ENCODE measurements at places on chromosomes 5 and 9.

GRCh38 chr5:172389578-172390112, 64.7 kb downstream of the SH3PXD2B start:
- DNase-seq = no peak

- no peak for DNase-seq
These were observed 91.8 kb upstream of the CXCL14 start for GRCh38 chr5:135670588-135670987.

DNA sequence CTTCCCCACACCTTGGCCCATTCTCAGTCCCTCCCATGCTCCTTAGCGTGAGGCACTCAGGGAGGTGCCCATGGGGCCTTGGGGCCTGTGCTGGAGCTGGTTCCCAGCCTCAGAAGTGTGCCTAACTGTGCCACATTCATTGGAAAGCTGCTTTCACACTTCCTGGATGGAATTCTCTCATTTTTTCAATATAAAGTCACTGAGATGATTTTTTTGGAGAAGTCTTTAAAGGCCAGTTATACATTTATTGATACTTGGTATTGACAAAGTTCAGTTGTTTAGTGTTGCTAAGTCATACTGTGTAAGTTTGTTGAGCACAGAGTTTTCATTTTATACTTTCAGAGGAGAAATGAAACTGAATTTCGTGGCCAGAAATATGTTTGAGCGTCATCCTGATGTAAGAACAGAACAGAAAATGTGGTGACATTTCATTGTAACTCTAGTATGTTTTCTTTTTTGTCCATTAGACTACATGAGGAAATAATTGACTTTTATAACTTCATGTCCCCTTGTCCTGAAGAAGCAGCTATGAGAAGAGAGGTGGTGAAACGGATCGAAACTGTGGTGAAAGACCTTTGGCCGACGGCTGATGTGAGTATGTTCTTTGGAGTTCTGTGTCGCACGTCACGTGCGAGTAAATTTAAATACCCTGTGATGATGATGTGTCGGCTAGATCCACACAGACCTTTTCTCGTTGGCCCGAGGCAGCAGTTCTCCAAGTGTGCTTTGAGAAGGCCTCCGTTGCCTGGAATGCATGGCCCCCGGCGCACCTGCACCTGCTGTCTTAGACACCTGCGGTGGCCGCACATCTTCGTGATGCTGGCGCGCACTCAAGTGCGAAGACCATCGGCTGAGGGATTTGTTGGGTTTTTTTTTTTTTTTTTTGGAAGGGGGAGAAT, 24.1 kb downstream of the TENT4A start:
- no peak for DNase-seq

GRCh38 chr5:118007262-118007661, 981.1 kb downstream of the DTWD2 start:
- DNase-seq = peak; percentile 25

DNA sequence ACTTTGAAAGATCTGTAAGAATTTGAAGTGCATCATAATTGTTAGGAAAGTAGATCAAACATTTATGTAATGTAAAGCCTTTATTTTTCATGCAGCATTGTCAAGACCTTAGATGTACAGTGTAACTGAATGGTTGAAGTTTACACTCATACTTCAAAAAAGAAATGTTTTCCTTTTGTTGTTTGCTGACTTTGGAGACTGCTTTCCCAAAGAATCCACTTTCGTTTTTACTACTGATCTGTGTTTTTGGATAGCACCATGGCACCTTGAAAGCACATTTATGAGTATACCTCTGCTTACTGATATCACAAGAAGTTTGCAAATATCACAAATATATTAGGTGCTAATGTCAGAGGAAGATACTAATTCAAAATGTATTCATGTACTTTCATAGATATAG, 50.0 kb downstream of the PIP5K1B start:
- DNase-seq = no peak

GRCh38 chr9:14441976-14442651, 128.2 kb upstream of the NFIB start:
- DNase-seq = peak; percentile 77

- DNase-seq = no peak
These were observed 16.8 kb upstream of the ZBTB43 start for GRCh38 chr9:126788046-126788445.

- no peak for DNase-seq
These were observed 1610.7 kb upstream of the C9orf72 start for GRCh38 chr9:29183971-29184370.

DNA sequence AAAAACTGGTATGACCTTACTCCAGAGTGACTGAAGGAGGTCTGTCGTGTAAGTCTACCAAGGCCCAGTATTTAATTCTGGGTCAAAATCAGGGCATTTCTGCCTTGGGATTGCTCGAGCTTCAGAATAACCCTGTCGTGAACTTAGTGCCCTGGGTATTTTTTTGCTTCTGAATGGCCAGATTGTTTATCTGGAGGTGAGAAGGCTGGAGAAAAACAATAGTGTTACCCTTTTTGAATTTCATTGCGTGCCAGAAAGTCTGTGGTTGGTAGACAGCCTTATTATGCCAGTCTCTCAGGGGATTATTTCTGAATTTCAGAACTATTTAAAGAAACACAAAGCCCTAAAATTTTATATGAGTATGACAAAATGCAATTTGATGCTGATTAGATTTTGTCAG, 323.4 kb downstream of the CSNK1G3 start:
- DNase-seq = no peak

- DNase-seq = no peak
These were observed 76.9 kb downstream of the CDH12 start for GRCh38 chr5:22776285-22776684.

GRCh38 chr5:123371575-123372179, 51.5 kb downstream of the CEP120 start:
- DNase-seq = no peak

DNA sequence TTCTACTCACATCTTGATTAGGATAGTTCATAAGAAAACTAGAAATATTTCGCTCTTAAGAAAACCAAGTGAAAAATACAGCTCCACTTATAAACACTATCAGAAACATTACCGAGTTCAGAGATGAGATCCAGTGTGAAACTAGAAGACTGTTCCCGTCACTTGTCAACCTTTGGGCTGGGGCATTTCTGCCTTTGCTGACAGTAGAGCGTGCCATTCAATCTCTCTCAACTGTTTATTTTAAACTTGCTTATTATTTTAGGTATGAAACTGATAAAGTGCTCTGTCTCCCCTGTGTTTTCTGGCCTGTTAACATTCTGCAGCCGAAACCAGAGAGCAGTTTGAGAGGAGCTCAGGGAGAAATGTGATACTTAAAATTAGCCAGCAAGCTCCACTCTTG, 16.7 kb downstream of the MRRF start:
- no peak for DNase-seq

GRCh38 chr9:72022841-72023240, 37.6 kb downstream of the C9orf57 start:
- peak; percentile 34 for DNase-seq

- DNase-seq = no peak
These were observed 416.8 kb downstream of the NFIB start for GRCh38 chr9:13896922-13897835.

DNA sequence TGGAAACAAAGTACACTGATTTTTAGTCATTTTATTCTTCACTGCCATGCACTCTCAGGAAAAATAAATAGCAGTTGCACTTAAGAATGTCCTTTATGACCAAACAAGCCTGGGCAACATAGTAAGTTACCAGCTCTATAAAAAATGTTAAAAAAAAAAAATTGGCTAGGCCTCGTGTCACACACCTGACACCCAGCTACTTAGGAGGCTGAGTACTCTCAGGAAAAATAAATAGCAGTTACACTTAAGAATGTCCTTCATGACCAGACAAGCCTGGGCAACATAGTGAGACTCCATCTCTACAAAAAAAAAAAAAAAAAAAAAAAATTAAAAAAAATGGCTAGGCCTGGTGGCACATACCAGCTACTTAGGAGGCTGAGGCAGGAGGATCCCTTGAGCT, 304.6 kb downstream of the SLCO4C1 start:
- DNase-seq = no peak

DNA sequence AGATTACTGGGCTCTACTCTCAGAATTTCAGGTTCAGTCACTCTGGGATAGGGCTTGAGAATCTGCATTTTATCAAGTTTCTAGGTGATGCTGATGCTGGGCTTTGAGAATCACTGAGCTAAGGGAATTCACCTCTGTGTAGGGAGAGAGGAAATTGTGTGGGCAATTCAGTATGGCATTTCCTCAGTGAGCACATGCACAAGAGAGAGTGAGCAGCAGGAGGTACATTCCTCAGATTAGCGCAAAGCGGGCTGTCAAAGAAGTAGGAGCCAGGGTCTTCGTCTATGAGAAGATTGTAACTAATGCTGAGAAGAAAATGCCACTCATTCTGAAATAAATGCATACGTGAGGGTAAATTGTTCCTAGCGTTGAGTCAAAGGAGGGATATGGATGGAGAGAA, 175.9 kb downstream of the KIF4B start:
- DNase-seq = no peak

- no peak for DNase-seq
These were observed 100.8 kb upstream of the CD180 start for GRCh38 chr5:67297376-67297775.

- no peak for DNase-seq
These were observed 103.6 kb downstream of the BOD1 start for GRCh38 chr5:173512637-173513435.

- DNase-seq = no peak
These were observed 185.2 kb downstream of the IRX2 start for GRCh38 chr5:2566284-2566683.

DNA sequence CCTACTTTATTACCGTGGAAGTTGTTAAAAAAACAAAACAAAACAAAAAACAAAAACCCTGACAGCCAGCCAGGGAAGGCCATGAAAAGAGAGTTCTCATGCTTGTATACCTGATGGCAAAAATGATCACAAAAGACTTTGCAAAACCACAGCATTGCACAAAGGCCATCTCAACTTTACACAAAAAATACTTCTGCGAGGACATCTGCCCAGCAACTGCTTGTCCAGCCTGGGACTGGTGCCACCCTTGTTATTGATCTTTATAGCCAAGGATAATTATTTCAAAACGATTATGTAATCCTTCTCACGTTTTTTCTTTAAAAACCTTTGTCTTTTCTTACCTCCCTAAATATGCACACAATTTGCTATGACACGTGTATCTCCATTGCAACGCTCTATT, 42.2 kb upstream of the SLC28A3 start:
- no peak for DNase-seq

GRCh38 chr5:176868126-176868525, 31.0 kb downstream of the HK3 start:
- no peak for DNase-seq

DNA sequence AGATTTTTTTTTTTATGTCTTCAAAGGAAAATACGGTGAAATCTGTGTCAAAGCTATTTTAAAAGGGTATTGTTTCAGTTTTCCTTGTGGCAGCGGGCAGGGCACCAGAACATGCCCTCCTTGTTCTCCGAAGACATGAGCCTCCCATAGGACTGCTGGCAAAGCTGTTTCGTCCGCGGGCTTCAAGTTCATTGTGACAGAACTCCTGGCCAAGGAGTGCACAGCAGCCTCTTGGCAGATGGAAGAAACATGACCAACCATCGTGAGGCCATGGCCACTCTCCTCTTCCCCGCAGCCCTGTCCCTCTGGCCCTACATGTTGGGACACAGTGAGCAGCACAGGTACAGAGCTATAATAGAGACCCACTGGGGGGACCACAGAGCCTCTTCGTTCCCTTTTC, 99.5 kb downstream of the AOPEP start:
- DNase-seq = no peak

DNA sequence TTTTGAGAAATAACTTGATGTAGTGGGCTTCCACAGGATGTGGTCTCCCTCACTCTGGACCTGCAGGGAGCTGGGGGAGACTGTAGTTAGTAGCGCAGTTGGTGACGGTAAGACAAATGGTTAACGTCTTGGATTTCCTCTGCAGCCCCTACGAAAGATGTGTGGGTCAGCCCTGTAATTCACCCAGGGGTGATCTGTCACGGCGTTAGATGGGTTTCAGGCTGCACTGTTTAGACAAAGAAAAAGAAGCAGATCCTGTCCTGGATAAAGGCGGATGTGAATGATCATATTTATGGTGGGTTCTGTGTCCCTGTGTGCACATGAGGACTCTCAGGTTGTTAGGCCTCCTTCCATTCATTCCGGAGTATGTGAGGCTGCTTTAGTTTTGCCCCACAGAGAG, 142.0 kb upstream of the SLC28A3 start:
- no peak for DNase-seq

GRCh38 chr5:163631856-163632255, 126.4 kb downstream of the MAT2B start:
- no peak for DNase-seq

- no peak for DNase-seq
These were observed 13.6 kb upstream of the LAMC3 start for GRCh38 chr9:130995086-130996011.

- no peak for DNase-seq
These were observed 10.5 kb downstream of the PIK3R1 start for GRCh38 chr5:68225911-68226545.

DNA sequence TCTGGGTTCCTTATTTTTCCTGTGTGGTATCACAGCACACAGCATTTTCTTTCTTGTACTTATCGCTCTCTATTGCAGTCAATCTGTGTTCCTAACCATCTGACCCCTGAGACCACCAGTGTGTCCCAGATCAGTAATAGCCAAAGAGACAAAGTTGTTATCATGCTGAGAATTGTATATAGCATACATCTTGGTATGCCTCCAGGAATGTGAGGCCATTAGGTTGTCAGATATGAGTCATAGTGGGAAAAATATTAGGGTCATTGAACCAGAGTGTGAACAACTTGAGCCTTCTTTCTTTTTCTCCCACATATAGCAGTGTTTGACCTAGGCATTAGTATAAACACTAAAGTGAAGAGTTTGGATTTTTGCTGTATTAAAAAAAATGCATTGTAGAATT, 106.3 kb downstream of the NDUFAF2 start:
- DNase-seq = peak; percentile 59

- no peak for DNase-seq
These were observed 41.6 kb downstream of the RNF38 start for GRCh38 chr9:36358486-36358885.

- DNase-seq = peak; percentile 14
These were observed 281.2 kb upstream of the RGMB start for GRCh38 chr5:98492258-98492657.

GRCh38 chr5:176541338-176542134, 4.3 kb upstream of the RNF44 start:
- DNase-seq = no peak

DNA sequence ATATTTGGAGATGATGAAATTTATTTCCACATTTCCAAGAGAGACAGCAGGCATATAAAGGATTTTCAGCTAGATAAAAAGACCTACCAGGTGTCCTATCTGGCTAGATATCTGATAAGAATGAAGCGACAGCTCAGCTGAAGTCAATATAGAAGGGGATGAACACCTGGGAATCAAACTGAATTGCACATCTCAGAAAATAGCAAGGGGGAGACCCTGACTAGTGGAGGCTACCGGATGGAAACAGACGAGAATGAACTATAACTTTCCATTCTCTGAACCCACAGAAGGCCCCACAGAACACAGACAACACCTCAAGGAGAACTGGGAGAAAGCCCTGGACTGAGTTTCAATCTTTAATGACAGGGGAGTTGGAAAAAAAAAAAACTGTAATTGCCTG, 51.1 kb downstream of the CPLANE1 start:
- no peak for DNase-seq
